ENCODE measurements at places on chromosomes 1 and 21.

- DNase-seq, result no peak
Observed at GRCh38 chr1:50975436-50975835, 5.4 kb downstream of the CDKN2C start.

GRCh38 chr1:209157546-209158249 lies 425.8 kb upstream of the CAMK1G start:
- no peak for DNase-seq

DNA sequence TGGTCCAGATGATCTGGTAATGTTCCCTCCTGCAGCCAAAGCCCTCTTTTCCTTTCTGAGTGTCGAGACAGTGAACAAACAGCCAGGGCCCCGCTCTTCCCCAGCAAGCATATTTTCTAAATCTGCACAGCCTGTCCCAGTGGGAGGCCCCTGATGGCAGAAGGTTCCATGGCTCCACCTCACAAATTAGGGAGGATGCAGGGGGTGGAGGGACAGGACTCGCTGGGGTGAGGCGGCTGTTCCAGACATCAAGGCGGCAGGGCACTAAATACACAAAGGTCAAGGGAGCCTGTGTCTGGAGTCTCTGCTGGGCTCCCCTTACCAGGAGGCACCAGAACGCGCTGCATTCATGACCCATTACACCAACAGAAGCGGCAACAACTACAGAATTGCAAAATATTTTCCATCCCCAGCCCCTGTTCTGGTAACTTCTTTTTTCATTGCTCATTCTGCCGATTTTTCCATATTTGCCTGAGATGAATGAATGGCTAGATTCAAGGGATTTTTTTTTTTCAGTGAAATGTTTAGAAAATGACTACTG lies 27.0 kb upstream of the PRELP start:
- no peak for DNase-seq

DNA sequence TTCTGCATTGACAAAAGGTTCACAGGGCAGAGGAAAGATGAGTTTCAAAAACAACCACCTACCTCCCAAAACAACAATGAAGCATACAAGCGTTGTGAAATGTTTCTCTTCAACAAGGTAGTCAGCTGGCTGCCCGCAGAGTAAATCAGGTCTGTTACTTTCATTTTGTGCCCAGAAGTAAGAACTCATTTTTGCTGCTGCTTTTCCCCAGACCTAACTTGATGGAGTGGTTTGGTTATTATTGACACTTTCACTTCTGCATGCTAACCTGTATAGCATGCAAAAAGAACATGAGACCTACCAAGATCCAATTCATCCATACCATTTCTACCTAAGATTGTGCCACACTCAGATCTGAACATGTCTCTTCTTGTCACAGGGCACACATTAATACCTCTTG lies 1.3 kb downstream of the SLC9C2 start:
- DNase-seq, result no peak

- no peak for DNase-seq
Observed at GRCh38 chr1:231935856-231936255, 309.3 kb downstream of the DISC1 start.

DNA sequence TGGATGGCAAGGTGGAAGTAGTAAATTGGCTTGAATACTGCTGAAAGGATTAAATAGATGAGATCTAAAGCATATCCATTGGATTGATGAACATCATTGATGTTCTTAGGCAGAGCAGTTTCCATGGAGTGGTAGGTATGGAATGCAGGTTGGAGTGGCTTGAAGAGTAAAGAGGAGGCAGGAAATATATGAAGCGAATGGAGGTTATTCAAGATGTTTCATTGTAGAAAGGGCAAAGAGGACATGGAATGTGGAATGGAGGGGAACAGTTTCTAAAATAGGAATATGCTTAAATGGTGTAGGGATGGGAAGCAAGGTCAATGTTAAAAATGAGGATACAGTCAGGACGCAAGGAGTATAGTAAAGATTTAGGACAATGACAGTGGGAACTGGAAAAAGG lies 6.1 kb downstream of the OSBPL9 start:
- DNase-seq, result no peak

DNA sequence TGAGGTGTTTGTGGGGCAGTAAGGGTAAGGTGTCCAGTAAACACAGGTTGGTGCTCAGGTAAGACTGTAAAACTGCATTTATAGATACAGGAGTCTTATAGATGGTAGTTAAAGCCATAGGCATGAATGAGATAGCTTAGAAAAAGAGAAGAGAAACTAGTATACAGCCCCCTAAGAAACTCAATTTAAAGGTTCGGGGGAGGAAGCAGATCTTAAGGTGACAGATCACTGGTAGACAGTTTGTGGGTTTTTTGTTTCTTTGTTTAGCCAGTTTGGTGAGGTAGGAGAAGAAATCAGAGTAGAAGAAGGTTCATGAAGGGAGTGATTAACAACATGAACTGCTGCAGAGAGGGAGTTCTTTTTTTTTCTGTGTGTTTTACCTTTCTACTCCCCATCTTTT lies 6.1 kb upstream of the AGO3 start:
- no peak for DNase-seq

- no peak for DNase-seq
Observed at GRCh38 chr21:28193189-28193588, 799.5 kb downstream of the LTN1 start.

DNA sequence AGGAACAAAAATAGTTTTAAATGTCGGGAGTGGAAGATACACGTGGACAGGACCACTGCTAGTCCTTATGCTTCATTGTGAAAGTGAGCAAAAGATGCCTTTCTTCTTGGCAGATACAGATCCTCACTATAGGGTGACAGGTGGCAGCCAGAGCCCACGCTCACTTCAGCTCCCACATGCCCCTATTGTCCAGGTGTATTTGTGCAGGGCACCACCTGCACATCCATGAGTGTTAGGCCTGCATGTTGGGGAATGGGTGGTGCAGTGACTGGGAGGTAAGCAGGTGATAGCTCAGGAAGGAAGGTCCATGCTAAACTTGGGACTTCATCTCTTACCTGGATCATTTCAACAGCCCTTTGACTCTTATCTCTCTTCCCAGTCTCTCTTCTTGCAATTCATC lies 27.4 kb downstream of the SLC5A9 start:
- DNase-seq, result no peak

Measured in GM19239 (cell line).